H1 (cell line): ENCODE measurements at places on chromosomes 5 and 9. TPM values are rescaled to one million over a fixed set of nuclear protein-coding genes. Genes with fewer than 3 reads are reported as not detected.

The MLANA gene
- total RNA-seq: not detected in 2 replicates

- no peaks in the 10 kb centered on the region for H3K4me1 ChIP-seq
- DNase-seq: no peak
- H3K36me3 ChIP-seq: no peaks in the 10 kb centered on the region
- H3K4me3 ChIP-seq: no peak overlapping the region
Measured at GRCh38 chr9:115291841-115292240, 173.9 kb upstream of the TNC start.

DNA sequence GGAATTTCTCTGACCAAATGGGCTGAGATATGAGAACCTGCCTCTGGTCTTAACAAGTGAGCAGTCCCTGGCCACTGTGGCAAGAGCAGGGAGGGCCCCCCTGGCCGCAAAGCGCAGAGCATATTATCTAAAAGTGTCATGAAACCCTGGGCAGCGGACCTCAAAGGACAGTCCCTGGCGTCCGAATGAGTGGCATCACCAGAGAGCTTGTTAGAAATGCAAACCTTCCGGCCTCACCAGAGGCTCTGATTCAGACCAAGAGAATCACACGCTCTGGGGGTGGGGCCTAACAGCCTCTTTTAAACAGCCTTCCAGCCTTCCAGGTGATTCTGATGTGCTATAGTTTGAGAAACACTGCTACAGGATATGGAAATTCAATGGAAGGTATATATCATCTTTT is 10.9 kb downstream of the PTPN3 start:
- no peak for DNase-seq
- no peaks in the 10 kb centered on the region for H3K4me1 ChIP-seq
- no peaks in the 10 kb centered on the region for H3K36me3 ChIP-seq
- H3K4me3 ChIP-seq: no peak overlapping the region
- no peaks in the 10 kb centered on the region for H3K27me3 ChIP-seq
- no peak overlapping the region for H3K27ac ChIP-seq

GRCh38 chr5:55407059-55407684 is 99.4 kb downstream of the MTREX start:
- no peak overlapping the region for H3K27ac ChIP-seq
- no peak for DNase-seq
- peaks cover 21% of the 10 kb centered on the region for H3K36me3 ChIP-seq

The PTGES gene
- 3.2 TPM in 2 replicates for total RNA-seq

DNA sequence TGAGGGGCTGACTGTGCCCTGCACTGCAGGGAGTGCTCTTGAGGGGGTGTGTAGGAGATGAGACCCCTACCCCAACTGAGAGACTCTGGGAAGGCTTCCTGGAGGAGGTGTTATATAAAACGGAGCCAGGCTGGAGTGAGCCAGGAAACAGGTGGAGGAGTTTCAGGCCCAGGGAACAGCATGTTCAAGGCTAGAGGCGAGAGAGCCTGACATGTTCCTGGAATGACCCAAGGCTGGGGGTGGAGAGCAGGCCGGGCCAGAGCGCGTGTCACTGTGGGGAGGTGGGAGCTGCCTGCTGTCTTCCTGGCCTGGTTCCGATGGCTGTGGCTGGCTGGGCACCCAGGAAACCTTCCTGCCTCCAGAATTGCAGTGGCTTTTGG is 48.7 kb downstream of the RXRA start:
- no peak for DNase-seq
- H3K36me3 ChIP-seq: no peaks in the 10 kb centered on the region

The COL15A1 gene
- 0.08 and 0.15 TPM in 2 replicates for total RNA-seq

The TPRN gene
- 23.2 and 27.2 TPM in 2 replicates for total RNA-seq

The GLRA1 gene
- not detected in 2 replicates for total RNA-seq

DNA sequence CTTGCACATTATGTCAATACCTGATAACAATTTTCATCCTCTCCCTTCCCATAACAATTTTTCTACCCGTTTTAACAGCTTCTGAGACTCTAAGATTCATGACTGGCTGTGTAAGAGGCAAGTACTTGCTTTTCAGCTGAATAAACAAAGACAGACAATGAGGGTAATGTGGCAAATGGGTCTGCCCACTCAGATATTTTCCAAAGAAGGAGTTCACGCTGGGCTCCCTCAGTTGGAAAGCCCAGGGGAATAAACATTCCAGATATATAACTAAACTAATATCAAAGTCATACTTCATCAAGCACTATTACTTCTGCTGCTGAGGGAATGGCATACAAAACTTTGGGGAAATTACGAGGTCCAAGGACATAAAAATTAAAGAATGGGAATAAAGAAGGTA is 24.4 kb downstream of the MEGF9 start:
- no peak overlapping the region for H3K27ac ChIP-seq
- H3K36me3 ChIP-seq: no peaks in the 10 kb centered on the region
- no peaks in the 10 kb centered on the region for H3K4me1 ChIP-seq
- H3K27me3 ChIP-seq: peaks cover 68% of the 10 kb centered on the region
- DNase-seq: no peak

The HRH2 gene
- total RNA-seq: 8.1 and 9.3 TPM in 2 replicates

- no peak for DNase-seq
- H3K27me3 ChIP-seq: no peaks in the 10 kb centered on the region
- no peaks in the 10 kb centered on the region; the same call in 1 of the 2 replicates for H3K4me1 ChIP-seq
- H3K36me3 ChIP-seq: no peaks in the 10 kb centered on the region
- H3K4me3 ChIP-seq: no peak overlapping the region
Measured at GRCh38 chr5:103371046-103371607, 112.6 kb downstream of the MACIR start.

DNA sequence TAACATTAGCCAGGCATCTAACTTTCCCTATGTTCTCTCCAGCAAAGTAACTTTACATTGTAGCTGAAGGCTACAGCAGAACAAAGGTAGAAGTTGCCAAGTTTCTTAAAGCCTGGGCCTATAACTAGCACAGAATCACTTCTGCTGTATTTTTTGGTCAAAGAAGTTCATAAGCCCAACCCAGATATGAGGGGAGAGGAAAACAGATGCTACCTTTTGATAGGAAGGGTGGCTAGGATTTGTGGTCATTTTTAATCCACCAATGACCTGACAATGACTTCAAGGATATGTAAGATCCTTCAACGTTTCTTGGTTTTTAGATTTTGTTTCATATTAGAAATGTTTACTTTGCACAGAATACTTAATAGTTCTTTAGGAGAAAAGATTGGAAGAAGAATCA is 64.2 kb upstream of the RANBP3L start:
- H3K27ac ChIP-seq: no peak overlapping the region
- no peak for DNase-seq
- H3K27me3 ChIP-seq: no peaks in the 10 kb centered on the region
- H3K4me1 ChIP-seq: no peaks in the 10 kb centered on the region

GRCh38 chr5:133121080-133121479 is 69.3 kb downstream of the HSPA4 start:
- no peaks in the 10 kb centered on the region for H3K36me3 ChIP-seq
- H3K4me1 ChIP-seq: no peaks in the 10 kb centered on the region
- H3K27ac ChIP-seq: no peak overlapping the region

The DRD1 gene
- 0.08 and 0.19 TPM in 2 replicates for total RNA-seq

The CERCAM gene
- 3.1 and 4.0 TPM in 2 replicates for total RNA-seq

The TAF11L10 gene
- total RNA-seq: not detected in 2 replicates
